H54 (cell line): ENCODE measurements at places on chromosomes 5 and 9.

DNA sequence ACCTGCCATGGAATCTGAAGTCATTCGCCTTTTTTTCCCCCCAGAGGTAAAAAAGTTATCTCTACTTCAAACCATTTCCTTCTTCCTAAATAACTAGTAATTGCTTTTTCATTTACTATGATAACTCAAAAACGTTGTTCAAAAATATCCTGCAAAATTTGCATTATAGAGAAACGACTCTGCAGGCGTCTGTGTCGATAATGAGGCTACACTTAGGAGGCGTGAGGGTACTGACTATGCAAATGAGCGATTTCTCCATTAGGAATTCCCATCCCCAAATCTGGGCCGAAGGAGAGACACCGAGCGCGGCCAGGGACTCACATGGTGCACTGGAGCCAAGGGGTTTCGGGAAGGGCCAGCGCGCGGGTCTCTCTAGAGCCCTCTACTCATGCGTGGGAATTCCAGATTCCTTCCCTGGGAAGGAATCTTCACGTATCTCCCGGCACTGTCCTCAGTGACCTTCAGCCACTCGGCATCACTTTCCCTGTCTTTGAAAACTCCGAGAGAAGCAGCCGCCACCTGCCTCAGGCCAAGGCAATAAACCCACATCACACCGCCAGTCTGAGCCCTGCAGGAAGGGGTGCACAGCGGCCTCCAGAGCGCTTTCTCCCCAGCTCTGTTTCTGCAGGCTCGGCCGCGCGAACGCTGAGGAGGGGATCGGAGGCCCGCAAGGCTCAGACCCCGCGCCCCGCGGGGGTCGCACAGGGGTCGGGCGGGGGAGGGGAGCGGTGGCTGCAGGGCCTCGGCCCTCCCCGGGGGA lies 718 bp upstream of the DENND4C start:
- DNase-seq, result peak; percentile 58

DNA sequence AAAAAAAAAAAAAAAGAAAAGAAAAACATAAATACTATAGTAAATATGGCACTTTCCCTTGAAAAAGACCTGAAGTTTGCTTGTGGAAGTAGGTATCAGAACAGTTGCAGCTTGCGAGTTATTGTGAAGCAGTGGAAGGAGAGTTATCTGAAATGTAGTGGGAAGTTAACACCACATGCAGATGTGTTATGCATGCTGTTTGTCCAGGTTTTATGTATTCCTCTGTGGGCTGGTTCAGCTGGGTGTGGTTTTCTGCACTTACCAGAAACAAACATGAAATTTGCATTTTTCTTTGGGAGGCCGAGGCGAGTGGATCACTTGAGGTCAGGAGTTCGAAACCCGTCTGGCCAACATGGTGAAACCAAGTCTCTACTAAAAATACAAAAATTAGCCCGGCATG lies 42.1 kb upstream of the CTNNA1 start:
- DNase-seq, result no peak

DNA sequence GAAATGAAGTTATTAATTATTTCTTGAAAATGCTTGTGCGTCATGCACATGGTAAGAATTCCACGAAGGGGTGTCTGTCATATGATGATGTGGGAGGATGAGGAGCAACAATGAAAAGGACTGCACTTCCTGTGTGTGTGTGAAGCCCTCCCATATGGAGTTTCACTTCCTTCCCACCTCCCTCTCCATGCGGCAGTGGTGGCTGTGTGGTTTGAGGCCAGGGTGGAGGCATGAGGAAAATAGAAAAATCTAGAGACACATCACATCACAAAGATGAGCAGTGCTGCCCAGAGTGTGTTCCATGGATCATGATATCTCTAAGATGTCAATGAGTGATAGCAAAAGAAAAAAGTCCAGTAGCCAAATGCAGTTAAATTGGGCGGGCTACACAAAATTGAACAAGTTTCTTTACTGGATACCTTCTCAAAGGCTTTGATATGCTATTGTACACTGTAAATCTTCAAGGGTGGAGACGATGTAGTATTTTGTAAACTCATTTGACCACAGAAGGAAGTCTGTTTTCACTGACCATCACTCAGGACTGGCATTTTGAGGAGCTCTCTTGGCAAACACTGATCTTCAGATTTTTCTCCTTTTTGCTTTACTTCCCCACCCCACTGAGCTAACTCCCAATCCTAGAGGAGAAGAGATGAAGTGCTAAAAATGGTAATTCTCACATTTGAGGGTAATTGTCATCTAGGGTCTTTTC lies 55.7 kb upstream of the EQTN start:
- no peak for DNase-seq

- DNase-seq, result no peak
These were observed 28.7 kb downstream of the CDKN2A start for GRCh38 chr9:21965401-21965951.

DNA sequence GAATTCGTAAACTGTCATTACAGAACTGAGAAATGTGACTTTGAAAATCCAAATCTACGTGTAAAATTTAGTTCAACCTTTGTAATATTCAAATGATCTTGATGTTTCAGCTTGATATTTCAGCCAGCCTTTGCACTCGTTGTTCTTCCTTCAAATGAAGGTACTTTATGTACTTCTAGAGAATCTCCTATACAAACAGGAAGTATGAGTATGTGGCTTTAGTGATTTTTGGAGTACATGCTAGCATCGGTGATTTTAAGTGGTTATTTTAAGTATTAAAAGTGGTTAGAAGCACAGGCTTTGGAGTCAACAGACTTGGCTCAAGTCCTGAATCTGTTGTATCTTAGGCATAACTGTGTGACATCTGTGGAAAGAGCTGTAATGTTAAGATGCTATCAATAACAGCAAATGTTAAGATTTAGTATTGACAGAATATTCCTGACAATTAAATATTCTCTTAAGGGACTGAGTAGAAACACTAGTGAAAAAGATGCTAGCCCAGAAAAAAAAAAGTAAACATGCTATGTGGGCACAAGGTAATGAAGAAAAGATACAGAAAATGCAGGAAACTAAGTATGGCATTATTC lies 398.0 kb downstream of the ADGRV1 start:
- no peak for DNase-seq

- no peak for DNase-seq
These were observed 5.1 kb upstream of the HEXB start for GRCh38 chr5:74679966-74680365.
